Esophagus muscularis mucosa (tissue), 4 donors: ENCODE measurements at places on chromosomes 11 and 22. TPM values are rescaled to one million over a fixed set of nuclear protein-coding genes. Genes with fewer than 3 reads are reported as not detected.

Gene PRG3
- not detected for total RNA-seq

Gene MMP12
- total RNA-seq, result not detected

GRCh38 chr22:27237080-27237741, 564.3 kb downstream of the MN1 start:
- no peaks in the 10 kb centered on the region for H3K36me3 ChIP-seq
- peaks cover 27% of the 10 kb centered on the region for H3K4me1 ChIP-seq
- H3K4me3 ChIP-seq, result no peak overlapping the region
- H3K27ac ChIP-seq, result peak overlapping the region; percentile 52
- H3K27me3 ChIP-seq, result no peaks in the 10 kb centered on the region

DNA sequence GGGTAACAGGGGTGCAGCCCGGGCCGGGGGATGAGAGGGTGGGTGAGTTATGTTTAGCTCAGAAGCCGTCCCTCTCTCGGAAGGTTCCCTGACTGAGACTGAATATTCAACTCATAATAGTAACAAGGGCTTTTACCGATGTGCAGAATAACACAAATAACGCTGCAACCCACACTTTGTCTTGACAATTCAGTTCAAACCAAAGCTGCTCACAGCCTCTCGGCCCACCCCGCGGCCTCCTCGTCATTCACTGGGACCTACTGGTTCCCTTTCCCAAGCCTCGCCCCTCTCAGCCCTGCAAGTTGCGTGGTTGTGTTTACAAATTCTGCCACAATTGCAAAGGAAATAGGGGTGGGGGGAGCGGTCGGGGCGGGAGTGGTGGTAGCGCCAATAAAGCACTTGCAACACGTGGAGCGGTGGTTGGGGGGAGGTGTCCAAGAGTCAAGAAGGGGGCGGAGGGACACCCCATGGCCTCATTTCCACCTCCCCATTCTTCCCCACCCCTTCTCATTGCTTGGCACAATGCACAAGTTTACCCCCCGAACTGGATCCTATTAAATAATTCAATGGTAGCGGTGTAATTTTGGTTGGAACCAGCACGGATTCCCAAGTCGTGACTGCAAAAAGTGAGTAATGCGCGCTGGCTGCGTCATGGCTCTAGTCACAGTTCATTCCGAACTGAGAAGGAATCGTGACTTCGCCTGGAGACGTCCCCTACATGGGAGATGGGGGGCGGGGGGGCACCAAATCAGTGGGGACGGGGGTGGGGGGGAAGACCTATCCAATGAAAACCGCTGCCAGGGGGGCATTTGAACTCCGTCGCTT, 102.0 kb upstream of the HSD17B12 start:
- DNase-seq, result no peak
- H3K36me3 ChIP-seq, result no peaks in the 10 kb centered on the region
- no peak overlapping the region for H3K27ac ChIP-seq
- H3K27me3 ChIP-seq, result no peaks in the 10 kb centered on the region
- H3K4me3 ChIP-seq, result peak overlapping the region; percentile 55

GRCh38 chr11:7543302-7543701, 29.5 kb downstream of the PPFIBP2 start:
- peaks cover under 1% of the 10 kb centered on the region for H3K4me1 ChIP-seq
- H3K4me3 ChIP-seq, result no peak overlapping the region
- H3K27me3 ChIP-seq, result no peaks in the 10 kb centered on the region
- no peaks in the 10 kb centered on the region for H3K36me3 ChIP-seq

DNA sequence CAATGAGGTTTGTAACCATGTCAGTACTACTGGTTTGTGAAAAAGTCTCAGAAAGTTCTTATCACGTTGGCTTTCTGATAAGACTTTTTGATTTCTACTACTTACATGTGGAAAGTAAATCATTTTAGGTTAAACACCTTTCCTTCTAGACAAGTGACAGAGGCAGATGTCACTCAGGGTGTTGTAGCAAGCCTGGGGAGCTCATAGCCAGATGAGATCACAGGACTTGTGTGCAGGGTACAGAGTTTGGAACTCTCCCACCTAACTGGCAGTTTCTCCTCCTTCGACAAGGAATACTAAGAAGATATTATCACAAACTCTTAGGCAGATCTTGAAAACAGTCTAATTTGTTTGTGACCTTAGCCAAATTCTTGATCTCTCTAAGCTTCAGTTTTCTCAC, 49.4 kb upstream of the PICALM start:
- H3K4me1 ChIP-seq, result peaks cover 41% of the 10 kb centered on the region
- H3K4me3 ChIP-seq, result no peak overlapping the region
- no peak for DNase-seq
- no peaks in the 10 kb centered on the region for H3K36me3 ChIP-seq
- no peaks in the 10 kb centered on the region for H3K27me3 ChIP-seq
